ENCODE measurements at places on chromosomes 3 and 15.

DNA sequence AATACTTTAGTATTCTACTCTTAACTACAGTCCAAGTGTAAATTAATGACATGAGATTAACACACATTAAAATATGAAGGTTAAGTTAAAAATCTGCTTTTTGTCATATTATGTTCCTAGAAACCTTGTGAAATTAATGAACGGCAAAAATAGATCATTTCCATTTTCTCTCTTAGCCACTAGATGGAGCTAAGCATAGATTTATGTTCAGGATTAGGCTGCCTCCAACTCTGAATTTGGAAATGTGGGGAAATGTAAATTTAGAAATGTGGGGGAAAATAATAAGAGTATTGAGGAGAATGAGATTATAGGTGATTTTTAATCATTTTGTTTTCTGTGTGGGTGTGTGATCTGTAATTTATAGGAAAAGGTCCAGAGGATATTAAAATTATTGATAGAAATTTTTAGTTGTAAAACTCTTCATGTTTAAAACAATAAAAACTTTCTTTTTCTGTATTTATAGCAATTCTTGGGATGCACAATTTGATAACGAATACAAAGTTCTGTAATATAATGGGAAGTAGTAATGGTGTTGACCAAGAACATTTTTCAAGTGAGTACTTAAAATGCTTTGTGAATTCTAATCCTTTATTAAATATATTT is 59.2 kb downstream of the TMOD3 start:
- DNase-seq = peak; percentile 54

- DNase-seq = no peak
These were observed 4.5 kb upstream of the CAPN3 start for GRCh38 chr15:42354824-42355223.

DNA sequence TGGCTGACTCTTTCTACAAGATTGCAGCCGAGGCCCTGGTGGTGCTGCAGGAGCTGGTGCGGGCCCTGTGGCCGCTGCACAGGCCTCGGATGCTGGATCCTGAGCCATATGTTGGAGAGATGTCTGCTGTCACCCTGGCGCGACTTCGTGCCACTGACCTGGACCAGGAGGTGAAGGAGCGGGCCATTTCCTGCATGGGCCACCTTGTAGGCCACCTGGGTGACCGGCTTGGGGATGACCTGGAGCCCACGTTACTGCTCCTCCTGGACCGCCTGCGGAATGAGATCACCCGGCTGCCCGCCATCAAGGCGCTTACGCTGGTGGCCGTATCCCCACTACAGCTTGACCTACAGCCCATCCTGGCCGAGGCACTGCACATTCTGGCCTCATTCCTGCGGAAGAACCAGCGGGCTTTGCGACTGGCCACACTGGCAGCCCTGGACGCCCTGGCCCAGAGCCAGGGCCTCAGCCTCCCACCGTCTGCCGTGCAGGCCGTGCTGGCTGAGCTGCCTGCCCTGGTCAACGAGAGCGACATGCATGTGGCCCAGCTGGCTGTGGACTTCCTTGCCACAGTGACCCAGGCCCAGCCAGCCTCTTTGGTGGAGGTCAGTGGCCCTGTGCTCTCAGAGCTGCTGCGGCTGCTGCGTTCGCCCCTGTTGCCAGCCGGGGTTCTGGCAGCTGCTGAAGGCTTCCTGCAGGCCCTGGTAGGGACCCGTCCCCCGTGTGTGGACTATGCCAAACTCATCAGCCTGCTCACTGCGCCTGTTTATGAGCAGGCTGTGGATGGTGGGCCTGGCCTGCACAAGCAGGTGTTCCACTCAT is 20.3 kb downstream of the CAND2 start:
- no peak for DNase-seq

DNA sequence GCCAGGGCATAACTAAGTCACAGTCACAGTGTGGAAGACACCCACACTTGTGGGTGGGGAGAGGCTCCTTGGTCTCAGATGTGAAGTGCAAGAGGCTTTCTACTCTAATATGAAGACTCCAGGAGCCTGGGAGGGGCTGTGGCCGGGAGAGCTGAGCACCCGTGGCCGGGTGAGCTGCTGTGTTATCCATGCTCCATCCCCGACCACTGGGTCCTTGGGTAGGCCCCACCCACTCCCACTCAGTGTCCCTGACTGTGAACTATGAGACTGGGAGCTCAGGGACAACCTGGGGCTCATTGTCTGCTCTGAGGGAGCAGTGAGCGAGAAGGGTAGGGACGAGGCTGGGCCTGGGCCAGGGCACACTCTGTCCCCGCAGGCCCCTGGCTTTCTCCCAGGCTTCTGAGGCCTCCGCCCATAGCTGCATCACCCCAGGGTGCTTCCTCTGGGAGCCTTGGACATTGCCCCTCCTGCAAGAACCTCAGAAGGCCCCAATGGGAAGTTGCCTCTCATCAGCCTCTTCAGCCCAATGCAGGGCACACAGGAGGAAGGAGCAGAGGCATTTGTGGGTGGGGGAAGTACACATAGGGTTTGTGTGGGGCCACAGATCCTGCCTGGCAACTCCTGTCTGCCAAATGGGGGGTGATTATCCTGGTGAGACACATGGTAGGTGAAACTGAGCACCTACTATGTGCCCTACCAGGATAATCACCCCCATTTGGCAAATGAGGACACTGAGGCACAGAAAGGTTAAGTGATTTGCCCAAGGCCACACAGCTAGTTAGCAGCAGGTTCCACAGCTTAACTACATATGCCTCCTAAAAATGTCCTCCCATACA is 2.4 kb downstream of the ANPEP start:
- peak; percentile 78 for DNase-seq

GRCh38 chr3:58287354-58287753 is 18.7 kb upstream of the RPP14 start:
- no peak for DNase-seq
